ENCODE measurements at places on chromosomes 7 and 10.

DNA sequence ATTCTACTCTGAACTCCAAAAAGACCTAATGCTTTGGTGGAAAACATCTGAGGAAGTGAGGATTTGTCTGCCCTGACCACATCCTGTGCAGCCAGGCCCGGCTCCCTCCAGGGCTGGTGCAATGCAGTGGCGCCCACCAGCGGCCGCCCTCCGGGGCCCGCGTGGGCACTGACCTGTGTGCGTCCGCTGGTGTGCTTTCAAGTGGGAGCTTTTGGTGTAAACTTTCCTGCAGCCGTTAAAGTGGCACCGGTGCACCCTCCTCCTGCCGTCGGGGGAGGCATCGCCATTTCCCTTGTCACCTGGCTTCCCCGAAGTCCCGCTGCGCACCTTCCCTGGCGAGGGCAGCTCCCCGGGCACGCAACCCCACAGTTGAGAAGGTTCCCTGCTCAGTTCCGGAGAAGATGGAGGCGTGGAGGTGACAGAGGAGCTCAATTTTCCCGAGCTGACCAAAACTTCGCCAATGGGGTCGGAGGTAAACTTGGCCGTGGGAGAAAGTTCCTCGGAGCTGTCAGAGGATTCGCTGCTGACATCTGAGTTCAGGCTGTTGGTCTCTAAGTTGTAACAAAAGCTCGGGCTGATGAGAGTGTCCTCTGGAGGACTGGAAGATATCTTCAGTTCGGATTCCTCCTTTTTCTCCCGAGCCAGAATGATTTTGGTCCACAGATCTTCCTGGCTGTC is 3.4 kb downstream of the KLF6 start:
- peak; percentile 67 for DNase-seq

- DNase-seq: no peak
These were observed 35.6 kb upstream of the GALNT17 start for GRCh38 chr7:71096351-71096750.

DNA sequence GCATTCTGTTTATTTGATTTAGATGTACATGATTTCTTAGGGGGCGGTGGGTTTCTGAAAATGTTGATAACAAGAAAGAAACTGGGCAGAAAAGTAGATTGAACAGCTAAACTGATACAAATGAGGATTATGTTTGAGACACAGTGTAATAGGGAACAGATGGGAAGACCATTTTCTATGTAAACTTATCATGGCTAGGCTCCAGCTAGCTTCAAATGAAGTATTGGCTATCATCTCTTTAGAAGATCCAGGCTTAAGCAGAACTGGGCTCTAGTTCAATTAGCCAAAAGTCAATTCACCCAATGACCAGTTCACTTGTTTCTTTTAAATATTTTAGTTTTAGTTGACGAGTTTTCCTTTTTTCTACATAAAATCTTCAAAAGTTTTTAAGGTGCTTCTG is 639.5 kb downstream of the ANKRD7 start:
- DNase-seq: no peak

- DNase-seq: no peak
These were observed 7.5 kb upstream of the GPER1 start for GRCh38 chr7:1080252-1080920.

DNA sequence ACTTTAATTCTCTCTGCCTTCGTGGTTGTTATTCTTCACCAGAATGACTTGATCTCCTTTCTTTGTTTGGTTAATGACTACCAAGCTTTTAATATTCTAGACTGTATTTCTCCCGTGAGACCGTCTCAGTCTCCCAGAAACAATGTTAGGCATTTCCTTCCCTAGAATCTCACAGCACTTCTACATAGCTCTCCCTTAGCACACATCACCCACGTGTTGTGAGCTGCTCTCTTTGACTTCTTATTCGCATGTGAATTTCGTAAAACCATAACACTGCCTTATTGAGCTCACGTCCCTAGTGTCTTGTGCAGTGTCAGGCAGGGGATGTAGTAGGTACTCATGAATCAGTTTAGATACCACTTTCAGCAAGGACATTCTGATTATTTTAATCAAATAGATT is 57.5 kb upstream of the MGAM2 start:
- no peak for DNase-seq

DNA sequence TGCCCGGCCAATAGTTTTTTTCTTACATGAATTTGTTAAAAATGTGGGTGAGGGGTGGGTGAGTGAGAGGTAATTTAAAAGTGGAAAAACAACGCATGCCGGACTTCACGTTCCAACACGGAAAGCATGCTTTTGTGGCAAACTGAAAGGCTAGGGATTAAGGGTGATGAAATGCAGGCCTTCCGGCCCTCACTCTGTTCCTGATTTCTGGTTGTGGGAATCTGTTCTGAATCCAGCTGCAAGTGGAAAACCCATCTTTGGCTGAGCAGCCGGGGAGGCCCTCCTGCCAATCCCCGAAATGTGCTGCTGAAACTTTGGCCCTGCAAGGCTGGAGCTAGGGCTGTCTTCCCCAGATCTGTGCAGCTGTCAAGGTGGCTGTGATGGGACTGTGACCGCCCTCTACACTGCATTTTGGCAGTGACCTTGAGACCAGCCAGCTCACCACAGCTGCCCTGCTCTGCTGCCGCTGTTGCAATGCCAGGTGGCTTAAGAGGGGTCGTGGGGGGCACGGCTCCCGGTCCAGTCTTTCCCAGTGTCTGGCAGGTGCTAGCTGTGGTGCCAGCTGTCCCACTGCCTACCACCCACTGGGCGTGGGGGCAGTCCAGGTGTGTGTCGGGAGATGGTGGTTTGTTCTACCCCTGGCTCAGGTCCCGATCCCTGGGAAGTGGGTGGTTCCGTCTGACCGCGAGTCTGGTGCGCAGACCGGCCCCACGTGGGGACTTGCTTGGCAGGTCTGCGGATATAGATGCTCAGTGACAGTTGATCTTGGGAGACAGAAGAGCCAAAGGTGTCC is 39.0 kb downstream of the TET1 start:
- no peak for DNase-seq

DNA sequence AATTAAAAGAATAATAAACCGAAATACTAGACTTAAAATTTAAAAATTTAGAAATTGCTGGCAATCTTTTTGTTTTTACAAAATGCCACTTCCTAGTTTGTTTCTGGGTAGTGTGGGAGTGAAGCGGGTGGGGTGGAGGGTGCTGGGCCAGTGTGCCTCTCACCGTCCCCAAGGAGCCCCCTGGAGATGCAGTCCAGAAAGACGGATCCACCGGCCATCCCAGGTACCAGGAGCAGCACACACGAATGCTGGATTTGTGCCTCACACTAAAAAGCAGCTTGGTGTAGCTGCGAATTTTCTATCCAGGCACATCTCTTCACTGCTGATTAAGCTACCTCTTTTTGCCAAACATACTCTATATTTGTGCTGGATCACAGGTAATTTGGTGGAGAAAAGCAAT is 618.1 kb downstream of the DNAJB6 start:
- DNase-seq: no peak

GRCh38 chr7:157543791-157544190 is 207.0 kb downstream of the DNAJB6 start:
- DNase-seq: no peak

GRCh38 chr7:55478700-55479099 is 93.6 kb downstream of the VOPP1 start:
- DNase-seq: no peak

DNA sequence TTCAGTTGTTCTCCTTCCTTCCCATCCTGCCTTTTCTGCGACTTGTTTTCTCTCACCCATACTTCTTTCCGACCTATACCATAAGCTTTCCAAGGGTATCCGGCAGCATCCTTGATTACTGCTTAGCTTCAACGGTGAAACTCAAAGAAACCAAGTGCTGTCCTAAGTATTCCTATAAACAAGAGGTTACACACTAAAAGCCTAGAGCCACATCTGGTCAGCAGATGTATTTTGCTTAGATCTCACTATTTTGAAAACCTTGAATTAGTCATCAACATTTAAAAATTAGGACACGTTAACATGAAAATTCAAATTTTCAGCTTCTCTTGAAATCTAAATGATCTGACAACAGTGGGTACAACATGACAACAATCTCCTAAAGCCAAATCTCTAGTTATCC is 20.0 kb downstream of the ARHGAP21 start:
- no peak for DNase-seq

DNA sequence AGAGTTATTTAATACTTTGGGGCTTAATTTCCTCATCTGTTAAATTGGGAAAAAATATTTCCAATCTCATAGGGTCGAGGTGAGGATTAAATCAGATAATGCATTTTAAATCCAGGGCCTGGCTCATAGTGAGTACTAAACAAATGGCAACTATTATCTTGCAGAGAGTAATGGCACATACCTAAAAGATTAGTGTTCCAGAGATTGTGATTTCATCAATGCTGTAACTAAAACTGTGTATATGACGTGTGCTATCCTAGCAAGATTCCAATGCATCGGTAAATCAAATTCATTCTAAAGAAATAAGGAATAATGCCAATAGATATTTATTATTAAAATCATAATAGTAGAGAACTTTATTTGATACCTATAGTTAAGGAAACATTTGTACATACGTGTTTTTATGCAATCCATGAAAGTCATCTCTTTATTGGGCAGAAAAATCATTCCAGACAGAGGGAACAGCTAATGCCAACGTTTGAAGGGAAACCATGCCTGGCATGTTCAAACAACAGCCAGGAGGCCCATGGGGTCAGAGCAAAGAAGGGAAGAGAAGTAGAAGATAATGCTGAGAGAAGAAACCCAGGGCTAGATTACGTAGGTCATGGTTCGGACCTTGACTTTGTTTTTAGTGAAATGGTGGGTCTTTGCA is 174.8 kb upstream of the AGR3 start:
- DNase-seq: no peak

DNA sequence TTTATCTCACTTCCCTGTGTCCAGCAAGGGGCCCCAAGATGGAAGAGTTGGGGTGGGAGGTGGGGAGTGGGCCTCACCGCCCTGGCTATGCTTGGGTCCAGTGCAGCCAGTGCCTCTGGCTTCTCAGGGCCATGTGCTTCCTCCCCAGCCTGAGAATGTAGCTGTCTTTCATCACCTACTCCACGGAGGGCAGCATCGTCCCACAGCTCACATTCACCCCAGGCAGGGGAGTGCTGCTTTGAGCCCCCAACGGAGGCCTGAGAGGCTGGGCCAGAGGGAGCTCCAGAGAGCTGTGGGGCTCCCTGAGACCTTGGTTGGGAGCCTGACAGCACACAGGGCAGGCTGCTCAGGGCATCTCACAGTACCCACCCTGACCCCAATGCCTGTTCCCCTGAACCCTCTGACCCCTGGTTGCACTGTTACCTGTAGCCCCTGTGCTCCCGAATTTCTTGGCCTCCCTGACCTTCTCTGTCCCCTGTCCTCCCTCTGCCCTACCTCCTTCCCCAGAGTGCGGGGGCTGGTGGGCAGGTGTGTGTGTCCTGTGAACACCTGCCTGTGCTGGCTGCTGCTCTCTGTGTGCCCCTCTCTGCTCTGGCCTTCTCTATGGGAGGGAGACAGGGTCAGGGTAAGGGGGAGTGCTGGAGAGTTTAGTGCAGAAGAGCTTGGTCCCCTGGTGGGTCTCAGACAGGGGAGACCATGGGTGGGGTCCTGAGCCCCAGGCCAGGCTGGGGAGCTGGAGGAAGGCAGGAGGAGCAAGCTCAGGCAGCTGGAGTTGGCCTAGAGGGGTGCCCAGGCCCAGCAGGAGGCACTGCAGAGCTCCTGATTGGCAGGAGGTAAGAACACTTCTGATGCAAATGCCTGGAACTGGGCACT is 19.6 kb upstream of the ZNF488 start:
- no peak for DNase-seq

DNA sequence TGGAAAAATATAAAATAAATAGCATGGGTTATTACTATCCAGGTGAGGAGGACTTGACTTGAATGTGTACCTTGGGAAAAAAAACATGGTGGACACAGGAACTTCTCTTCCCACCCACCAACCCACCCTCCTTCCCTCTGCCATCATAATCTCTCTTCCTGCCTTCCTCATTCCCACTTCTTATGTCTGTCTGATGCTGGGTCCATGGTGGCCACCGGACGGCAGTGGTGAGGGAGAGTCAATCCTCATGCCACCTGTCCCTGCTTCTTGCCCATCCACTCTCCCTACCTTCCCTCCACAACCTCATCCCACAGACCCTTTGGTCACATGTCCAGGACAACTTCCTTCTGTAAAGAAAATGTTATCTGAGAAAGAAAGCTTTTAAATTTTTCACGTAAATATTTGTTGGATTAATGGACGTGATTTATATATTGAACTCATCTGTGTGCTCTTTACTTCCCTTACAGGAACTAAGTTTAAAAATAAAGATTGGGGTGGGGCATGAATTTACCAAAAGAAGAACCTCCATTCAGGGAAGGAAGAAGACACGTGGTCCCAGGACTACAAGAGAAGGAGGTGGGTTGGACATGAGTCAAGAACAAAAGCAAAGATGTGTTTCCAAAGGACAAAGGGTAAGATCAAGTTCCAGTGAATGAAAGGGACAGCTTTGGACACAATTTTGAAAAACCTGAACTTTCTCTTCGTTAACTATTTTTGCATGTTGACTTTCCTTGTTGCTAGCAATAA is 104.5 kb downstream of the PIP4K2A start:
- no peak for DNase-seq

- no peak for DNase-seq
These were observed 6.3 kb downstream of the POLD2 start for GRCh38 chr7:44116789-44117666.

DNA sequence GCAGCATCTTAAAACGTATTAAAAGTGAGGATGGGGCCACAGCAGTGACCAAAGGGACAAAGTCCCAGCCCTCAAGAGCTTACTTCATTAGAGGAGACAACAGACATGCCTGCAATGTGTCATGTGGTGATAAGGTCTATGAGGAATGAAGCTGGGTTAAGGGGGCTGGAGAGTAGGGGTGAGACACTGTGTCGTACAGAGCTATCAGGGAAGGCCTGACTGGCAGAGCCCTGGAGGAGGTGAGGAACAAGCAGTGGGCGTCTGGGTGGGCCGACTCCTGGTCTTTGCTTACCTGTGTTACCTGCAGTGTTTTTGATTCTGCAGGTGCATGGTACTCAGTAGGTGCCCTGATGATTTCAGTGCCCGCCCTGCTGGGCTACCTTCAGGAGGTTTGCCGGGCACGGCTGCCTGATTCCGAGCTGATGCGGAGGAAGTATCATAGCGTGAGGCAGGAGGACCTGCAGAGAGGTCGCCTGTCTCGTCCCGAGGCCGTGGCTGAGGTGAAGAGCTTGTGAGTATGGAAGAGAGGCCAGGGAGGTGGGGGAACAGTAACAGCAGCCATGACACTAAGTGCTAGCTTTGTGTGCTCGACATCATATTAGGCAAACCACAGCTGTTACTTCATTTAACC is 7.6 kb downstream of the ZFYVE27 start:
- DNase-seq: no peak

- no peak for DNase-seq
These were observed 271.1 kb downstream of the SNX13 start for GRCh38 chr7:17669204-17669603.

DNA sequence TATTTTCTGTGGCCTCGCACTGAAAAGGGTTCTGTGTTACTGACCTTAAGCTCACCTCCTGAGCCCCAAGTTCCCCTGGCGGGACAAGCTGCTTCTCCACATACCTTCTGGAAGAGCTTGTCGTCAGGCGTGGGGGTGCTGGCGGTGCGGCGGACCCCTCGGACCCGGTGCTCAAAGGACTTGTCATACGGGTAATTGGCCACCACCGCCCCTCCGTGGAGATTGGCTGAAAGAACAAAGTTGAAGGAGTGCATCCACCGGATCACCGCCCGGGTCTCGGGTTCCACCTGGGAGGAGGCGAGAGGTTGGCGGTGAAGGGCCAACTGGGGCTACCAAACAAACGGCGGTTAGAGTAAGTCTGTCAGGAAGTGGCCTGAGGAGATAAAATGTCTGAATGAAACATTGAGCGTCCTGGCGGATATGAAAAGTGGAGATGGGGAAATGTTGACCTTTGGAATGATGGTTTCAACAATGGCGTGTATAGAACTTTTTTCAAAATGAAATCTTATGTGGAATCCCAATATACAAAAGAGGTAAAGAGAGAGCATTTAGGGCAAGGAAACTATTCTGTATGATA is 16.5 kb downstream of the CPN1 start:
- no peak for DNase-seq
